ENCODE measurements at places on chromosomes 2 and 18.

- no peak for DNase-seq
These were observed 203.3 kb downstream of the AFF3 start for GRCh38 chr2:99939135-99939534.

DNA sequence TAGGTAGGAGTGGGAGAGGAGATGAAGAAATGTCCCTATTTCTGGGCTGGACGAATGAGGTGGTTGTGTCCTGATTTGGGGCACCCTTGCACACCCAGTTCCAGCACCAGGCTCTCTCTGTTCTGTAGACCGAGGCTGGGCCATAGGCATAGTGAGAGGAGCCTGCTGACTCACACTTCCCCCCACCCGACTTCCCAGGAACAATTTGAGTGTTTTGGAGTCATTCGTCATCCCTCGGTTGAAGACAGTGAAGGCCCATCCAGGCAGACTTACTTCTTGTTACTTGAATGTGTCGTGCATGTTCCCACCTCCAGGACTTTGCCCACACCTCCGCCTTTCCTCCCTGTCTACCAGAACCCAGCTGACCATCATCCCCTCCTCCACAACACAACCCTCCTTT is 179.1 kb downstream of the HAUS1 start:
- no peak for DNase-seq

- DNase-seq, result no peak
These were observed 19.7 kb upstream of the EMILIN2 start for GRCh38 chr18:2827061-2827460.

DNA sequence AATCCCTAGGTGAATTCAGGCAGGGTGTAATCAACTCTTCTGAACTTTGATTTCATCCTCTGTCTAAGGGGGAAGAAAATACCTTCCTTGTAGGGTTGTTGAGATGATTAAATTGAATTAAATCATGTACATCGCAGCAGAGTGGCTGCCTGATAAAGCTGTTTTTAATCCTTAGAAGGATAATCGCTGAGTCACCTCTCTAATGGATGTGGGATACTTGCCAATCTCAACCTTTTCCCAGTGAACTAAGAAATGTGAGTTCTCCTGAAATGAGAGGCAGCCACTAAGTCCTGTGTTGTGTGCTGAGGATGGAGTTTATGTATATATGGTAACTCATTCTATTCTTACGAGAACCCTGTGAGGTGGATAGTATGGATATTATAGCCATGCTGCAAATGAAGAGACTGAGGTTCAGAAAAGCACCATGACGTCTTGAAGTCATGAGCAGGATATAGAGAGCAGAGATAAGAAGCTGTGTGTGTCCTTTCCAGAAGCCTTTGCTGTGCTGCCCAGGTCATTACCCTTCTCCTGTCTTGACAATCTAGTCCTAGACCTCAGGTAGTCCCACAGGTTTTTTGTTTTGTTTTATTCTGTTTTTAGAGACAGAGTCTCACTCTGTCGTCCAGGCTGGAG is 93.3 kb downstream of the HNRNPLL start:
- DNase-seq, result no peak

DNA sequence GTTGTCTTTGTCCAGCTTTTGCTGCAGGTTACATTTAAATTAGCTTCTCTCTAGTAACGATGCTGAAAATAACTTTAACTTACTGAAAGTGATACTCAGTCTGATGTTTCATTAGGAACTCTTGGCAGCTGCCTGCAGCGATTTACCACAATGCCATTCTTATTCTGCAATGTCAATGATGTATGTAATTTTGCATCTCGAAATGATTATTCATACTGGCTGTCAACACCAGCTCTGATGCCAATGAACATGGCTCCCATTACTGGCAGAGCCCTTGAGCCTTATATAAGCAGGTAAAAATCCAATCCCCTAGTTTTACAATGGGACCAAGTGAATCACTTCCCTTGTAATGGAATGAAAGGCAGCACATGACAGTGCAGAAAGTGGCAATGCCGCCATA is 16.3 kb upstream of the MFF start:
- DNase-seq, result no peak

- DNase-seq, result no peak
These were observed 357.4 kb downstream of the AKAIN1 start for GRCh38 chr18:4839639-4840038.

GRCh38 chr2:73938718-73939352 is 12.2 kb downstream of the DGUOK start:
- DNase-seq, result no peak

DNA sequence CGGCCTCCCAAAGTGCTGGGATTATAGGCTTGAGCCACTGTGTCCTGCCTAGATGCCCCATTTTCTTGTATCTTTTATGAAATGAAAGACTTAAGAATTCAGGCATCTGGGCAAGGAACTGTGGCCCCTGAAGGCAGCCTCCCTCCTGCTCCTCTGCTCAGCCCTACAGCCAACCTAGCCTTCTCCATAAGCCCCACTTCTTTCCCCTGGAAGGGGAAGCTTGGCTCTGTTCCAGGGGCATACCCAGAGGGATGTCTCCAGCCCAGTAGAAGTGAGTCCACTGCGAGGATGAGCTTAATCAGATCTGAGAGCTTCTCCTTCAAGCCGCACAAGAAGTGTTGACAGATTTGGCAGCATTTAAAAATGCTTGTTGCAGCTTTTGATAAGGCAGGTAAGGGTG is 39.7 kb downstream of the RHOB start:
- DNase-seq, result no peak

DNA sequence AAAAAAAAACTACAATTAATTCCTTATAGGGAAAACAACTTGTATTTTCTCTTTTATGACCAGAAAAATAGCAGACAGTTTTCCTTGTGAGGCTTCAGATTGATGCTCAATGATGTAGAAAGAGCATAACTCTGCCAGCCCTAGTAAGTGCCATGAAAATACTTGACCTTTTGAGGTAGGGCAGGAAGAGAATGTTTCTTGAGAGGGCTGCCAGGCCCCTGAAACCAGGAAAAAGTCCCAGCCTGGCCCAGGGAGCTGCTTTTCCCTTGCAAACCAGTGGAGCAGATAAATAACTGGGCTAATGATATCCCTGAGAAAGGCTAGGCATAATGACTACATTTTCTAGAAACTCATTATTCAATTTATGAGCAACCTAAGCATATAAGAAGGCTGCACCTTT is 126.8 kb downstream of the SLC8A1 start:
- no peak for DNase-seq

- DNase-seq, result no peak
These were observed 273.3 kb upstream of the TCF4 start for GRCh38 chr18:55861266-55861665.

GRCh38 chr2:16226943-16227664 is 286.8 kb downstream of the MYCN start:
- DNase-seq, result no peak

DNA sequence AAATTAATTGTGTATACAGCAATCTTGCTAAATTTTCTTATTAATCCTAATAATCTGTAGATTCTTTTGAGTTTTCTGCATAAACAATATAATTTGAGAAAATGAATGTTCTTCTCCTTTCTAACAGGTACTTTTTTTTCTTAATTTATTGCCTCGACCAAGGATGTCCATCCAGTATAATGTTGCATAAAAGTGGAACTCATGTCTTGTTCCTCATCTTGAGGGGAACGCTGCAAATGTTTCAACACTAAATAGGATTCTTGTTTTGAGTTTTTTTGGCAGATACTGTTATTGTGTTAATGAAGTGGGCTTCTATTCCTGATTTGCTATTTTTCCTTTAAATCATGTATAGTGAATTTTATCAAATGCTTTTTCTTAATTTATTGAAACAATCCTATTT is 244.4 kb upstream of the REV1 start:
- DNase-seq, result no peak

DNA sequence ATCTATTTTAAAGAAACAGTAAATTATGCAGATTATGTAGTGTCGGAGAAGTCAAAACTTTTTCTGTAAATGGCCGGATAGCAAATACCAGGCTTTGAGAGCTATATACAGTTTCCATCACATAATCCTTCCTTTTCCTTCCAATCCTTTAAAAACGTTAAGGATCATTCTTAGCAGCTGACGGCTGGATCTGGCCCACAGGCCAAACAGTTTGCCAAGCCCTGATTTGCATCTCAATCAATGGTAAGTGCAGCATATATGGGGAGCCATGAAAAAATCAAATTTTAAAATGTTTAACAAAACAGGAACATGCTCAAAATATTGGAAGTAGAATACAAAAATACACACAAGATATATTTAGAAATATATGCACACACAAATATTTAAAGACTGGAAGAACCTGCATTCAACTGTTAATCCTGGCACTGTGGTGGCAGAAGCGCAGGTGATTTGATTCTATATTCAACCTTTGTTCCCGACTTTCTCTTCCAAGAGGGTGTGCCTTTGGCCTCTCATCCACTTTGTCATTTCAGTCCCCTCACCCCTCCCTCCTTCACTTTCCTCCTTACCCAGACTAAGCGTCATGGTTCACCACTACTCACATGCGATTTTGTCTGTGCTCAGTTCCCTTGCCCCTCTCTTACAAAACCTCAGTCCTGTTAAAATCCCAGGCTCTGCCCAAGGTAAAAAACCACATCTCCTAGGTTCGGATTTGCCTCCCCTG is 27.3 kb downstream of the NDUFA10 start:
- DNase-seq, result no peak

- DNase-seq, result peak; percentile 1
These were observed 26.6 kb upstream of the NOTO start for GRCh38 chr2:73175663-73176204.

DNA sequence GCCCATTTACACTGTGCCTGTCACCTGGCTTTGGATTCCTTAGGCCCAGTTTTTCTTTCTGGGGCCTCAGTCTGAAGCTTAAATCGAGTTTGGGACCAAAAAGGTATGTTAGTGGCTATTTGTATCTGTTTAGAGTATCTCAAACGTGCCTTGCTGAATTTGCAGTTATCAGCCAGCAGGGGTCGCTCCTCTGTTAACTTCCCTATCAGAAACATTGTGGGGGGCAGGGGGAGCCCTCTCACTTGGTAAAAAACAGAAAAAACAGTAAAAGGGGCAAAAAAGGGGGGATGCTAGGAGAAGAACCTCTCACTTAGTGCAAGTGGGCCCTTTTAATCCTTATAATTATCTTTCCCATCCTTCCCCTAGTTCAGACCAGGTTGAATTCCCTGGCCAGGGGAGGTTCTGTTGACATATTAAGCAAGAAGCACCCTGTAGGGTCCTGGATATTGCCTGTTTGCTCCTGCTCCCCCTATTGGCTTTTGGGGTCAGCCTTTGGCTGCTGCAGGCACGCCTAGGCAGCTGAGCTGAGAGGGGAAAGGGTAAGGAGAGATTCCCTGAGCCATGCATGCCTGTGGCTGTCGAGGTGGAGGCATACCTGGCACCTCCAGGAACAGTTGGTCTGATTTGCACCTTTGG is 8.8 kb upstream of the IFIH1 start:
- DNase-seq, result no peak

GRCh38 chr2:182767578-182767977 is 51.5 kb downstream of the DNAJC10 start:
- DNase-seq, result no peak

- DNase-seq, result no peak
These were observed 573.3 kb downstream of the LRP1B start for GRCh38 chr2:141557329-141558095.

DNA sequence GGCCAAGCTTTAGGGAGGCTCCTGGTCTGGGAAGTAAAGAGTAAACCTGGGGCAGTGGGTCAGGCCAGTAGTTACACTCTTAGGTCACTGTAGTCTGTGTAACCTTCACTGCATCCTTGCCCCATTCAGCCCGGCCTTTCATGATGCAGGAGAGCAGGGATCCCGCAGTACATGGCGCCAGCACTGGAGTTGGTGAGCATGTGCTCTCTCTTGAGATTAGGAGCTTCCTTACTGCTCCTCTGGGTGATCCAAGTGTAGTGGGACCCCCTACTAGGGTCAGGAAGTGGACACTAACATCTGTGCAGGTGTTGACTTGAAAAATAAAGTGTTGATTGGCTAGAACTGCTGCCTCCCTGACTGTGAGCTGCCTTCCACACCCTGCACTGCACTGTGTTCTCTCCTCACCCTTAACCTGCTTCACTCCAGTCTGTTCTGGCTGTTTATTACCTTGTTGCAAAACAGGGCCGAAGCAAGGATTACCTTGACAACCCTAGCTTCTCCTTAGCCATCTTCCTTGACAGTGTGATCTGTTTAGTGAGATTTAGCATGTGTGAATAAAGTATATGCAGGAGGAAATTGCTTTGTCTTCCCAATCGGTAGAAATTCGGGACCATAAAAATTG is 5.2 kb downstream of the RETREG2 start:
- DNase-seq, result no peak

DNA sequence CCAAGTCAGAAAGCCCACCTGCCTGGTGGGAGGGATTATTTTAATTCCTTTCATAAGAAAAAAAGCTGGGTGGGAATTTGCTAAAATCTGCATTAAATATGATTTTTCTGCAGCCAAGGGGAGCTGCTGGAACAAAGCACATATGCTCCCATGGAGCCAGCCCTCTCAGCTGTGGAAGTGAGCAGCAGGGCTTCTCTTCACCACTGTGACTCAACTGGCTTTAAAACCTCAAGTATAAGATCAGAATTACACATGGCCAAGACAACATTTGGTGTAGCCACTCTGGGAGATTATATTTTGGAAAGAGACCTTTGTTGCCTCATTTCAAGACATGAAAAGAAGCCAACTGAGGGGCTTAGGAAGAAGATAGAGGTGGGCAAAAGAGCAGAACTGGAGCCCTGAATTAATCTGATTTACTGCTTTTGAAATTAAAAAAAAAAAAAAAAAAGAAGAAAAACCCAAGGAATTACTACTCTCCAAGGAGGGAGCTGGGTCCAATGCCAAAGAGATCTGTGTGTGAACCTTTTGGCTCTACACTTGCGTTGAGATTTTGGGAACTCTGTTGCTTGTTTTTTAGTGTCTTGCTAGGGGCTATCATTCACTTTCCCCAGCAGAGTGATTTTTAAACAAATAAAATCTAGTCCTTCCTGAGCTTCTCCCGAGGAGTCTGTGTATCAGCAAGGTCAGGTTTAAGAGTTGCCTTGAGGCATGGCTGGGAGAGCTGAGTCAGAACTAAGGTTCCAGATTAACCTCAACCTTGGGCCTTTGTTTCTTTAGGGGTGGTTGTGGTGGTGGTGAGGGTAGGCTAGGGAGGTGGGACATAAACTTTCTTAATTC is 6.0 kb downstream of the LHCGR start:
- DNase-seq, result no peak

DNA sequence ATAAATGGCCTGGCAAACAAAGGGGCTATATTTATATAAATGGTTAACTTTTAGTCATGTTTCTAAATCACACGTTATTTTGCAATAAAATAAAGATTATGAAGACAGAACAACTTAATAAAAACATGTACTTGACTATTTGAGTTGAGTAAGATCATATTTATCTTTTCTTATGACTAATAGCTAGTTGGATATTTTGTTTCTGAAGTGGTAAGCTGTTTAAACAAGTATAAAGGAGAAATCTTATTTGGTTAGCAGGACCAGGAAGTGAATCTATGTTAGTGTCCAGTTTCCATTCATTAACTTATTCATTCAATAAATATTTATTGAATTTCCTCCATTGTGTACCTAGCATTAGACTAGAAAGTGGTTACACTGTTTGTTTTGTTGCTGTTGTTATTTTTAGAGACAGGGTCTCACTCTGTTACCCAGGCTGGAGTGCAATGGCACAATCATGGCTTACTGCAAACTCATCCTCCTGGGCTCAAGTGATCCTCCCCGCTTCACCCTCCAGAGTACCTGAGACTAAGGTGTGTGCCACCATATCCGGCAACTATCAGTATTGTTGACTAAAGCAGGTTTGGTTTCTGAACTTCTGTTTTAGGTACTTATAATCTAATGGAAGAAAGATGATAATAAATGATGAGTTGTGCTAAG is 312.6 kb downstream of the DPP10 start:
- DNase-seq, result peak; percentile 6
